ENCODE measurements at places on chromosomes 7 and 10.

DNA sequence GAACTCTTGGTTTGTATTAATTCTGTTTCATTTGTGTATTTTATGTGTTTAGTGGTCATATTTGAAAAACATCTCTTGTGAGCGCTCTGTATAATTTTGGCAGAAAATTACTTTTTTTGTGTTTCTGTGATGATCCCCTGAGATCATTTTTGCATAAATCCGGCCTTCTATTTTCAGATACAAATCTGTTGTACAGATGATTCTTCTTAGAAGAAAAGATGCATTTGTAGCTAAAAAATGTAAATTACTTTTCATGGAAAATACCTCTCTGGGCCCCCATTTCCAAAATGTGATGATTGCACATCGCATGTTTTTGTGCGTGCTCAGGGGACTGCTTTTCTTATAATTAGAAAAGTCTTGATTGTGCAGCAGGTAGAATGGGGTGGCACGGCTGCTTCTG, 395.4 kb downstream of the LRMDA start:
- no peak for DNase-seq

DNA sequence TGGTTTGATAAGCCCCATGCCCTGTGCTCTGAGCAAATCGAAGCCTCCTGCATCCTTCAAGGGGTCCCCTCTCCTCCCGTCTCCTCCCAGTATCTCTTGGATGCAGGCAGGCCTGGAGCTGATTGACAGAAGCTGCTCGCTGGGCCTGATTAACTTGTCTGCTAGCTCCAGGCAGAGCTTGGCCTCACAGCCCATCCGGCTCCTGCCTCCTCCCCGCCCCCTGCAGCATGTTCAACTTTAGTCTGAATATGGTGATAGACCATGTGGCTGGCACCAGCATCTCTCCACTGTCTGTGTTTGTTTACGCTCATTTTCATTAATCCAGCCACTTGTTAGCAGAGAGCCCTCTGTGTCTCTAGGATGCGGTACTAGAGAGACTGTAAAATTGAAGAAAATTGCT, 432.2 kb downstream of the DPP6 start:
- DNase-seq = no peak

- no peak for DNase-seq
These were observed 119.4 kb downstream of the DYNC2I1 start for GRCh38 chr7:158975526-158976467.

GRCh38 chr10:69323622-69324021, 45.3 kb downstream of the HK1 start:
- DNase-seq = no peak

GRCh38 chr10:68276224-68276623, 44.3 kb upstream of the ATOH7 start:
- DNase-seq = no peak

DNA sequence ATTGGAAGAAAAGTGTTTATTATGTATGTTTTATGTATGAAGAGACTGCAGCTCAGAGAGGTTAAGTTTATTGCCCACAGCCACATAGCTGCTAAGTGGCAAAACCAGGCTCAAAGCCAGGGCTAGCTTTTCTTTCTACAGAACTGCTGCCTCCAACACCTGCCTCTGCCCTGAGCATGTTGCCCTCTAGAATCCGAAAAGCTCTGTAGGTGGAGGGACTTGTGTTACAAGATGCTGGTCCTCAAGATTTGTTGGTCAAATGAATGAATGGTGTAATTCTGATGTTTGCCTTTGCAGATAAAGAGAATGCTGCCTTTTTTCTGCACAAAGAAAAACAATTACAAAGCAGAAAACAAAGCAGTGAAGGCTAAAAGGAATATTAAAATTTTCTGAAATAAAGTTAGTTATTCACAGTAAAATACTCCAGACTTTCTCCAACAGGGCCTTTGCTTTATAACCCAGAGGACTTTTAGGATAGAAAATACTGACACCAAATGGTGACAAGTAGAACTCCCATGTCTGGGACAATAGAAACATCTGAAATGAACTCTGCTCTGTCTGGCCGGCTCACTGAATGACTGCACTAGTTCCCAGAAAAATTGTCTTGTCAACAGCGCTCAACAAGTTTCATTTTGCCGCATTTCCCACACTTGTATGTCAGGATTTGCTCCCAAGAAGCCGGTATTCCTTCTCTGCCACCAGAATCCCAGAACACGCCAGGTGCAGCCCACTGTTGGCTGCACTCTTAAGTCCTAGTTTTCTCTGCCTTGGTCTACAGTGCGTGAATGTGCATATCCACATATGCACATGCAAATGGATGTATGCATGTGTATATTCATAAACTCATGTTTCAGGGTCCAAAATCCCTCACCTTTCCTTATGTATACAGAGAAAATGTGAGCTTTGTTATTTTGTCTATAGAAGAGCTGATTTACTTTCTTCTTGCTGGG, 11.0 kb upstream of the DNTT start:
- peak; percentile 37 for DNase-seq

DNA sequence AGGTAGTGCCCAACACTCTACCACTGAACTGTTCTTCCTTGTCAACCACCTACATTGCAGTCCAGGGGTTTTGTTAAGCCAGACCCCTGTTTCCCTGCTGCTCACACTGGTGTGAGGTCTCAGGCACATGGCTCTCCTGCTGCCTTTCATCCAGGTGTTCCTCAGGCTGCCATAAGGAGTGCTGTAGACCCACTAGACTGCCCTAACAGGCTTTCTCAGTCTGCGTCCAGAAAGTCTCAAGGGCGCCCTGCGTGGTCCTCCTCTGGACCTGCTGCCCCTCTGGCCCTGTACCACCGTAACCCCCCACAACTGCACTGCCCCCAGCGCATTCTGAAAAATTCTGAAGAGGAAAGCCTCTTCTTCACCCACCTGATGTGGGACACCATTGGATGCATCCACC, 225.7 kb upstream of the ANKRD30A start:
- no peak for DNase-seq

- no peak for DNase-seq
These were observed 654.4 kb downstream of the LRMDA start for GRCh38 chr10:76085817-76086167.

DNA sequence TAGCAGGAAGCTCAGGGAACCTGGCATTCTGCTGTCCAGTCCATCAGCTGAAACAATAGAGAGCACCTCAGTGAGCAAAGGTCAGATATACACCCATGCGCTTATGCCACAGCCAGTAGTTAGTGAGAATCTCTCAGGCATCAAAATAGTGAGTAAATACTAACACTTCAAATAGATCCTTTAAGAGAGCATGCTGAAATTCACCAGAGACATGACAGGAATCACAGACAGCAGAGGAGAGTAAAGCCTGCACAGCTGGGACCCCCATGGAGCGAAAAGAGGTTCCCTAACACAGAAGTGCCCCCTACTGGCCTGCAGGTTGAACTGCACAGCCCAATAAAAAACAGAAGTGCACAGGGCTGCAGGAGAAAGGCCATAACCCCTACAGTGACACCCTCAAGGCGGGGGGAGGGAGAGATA, 57.6 kb upstream of the ANTXRL start:
- DNase-seq = peak; percentile 19

DNA sequence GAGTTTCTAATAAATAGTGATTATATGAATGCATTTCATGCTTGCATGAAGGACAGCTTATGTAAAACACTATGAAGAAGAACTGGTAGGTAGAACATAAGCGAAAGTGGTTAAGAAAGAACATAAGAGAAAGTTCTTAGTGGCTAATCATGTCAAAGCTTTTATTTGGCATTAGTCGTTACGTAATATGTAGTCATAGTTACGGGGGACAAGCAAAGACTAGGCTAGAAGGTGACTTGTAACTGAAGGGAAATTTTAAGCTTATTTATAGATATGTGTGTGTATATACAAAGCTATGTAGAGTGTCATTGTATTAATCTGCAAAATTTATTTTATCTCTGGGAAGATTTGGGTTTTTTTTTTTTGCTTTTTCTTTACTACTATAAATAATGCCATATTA, 36.9 kb downstream of the CAPZA2 start:
- no peak for DNase-seq

GRCh38 chr7:129122078-129122750, 22.3 kb upstream of the TSPAN33 start:
- DNase-seq = no peak

- DNase-seq = peak; percentile 49
These were observed 17.5 kb upstream of the PLAU start for GRCh38 chr10:73893426-73893825.

GRCh38 chr10:125061557-125062226, 98.7 kb downstream of the CTBP2 start:
- DNase-seq = no peak

DNA sequence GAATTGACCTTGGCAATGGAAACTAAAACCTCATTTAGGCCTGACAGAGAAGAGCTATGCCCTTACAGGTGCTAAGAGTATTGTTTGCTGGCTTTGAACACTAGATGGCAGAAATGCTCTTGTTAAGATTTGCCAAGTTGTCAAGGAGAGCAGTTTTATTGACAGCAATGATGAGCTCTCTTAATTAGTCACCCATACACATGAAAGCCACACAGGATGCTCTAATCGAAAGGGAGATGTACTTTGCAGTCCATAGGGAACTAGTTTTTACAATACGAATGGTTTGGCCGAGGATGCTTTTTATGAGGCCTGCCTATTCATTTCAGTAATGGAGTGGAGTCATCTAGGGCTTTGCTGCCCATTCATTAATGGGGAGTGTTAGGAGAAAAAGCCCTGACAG, 45.4 kb upstream of the MBL2 start:
- peak; percentile 60 for DNase-seq

GRCh38 chr7:28176174-28176573, 4.4 kb downstream of the JAZF1 start:
- DNase-seq = no peak

DNA sequence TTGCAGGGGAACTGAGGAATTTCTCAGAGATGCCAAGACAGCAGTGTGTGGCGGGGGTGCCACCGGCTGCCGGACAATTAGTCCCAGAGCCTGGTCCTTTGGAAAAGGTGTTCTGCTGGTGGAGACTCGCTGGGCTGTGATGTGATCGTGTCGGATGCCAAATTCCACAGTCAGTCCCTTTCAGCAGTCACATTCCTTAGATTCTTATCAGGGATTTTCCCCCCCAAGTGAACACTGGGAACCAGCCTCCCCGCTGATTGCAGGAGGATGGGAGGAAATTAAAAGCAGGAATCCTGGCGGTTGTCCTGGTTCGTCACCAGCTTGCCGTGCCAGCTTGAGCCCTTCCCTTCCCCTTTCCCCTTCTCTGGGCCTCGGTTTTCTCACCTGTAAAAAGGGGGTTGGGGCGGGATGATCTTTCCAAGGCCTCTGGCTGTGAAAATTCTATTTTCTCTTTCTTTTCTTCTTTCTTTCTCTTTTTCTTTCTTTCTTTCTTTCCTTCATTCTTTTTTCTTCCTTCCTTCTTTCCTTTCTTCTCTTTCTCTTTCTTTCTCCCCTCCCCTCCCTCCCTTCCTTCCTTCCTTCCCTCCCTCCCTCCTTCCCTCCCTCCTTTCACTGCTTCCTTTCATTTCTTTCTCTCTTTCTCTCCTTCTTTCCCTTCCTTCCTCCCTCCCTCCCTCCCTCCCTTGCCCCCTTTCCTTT, 39.6 kb downstream of the COL26A1 start:
- peak; percentile 92 for DNase-seq

- no peak for DNase-seq
These were observed 116.6 kb downstream of the INPP5A start for GRCh38 chr10:132654121-132654571.

- peak; percentile 85 for DNase-seq
These were observed 165.9 kb upstream of the PLXNA4 start for GRCh38 chr7:132742189-132742612.

- DNase-seq = no peak
These were observed 149.0 kb upstream of the UNC5B start for GRCh38 chr10:71063401-71063800.

- no peak for DNase-seq
These were observed 35.1 kb upstream of the GRID1 start for GRCh38 chr10:86401588-86402282.

DNA sequence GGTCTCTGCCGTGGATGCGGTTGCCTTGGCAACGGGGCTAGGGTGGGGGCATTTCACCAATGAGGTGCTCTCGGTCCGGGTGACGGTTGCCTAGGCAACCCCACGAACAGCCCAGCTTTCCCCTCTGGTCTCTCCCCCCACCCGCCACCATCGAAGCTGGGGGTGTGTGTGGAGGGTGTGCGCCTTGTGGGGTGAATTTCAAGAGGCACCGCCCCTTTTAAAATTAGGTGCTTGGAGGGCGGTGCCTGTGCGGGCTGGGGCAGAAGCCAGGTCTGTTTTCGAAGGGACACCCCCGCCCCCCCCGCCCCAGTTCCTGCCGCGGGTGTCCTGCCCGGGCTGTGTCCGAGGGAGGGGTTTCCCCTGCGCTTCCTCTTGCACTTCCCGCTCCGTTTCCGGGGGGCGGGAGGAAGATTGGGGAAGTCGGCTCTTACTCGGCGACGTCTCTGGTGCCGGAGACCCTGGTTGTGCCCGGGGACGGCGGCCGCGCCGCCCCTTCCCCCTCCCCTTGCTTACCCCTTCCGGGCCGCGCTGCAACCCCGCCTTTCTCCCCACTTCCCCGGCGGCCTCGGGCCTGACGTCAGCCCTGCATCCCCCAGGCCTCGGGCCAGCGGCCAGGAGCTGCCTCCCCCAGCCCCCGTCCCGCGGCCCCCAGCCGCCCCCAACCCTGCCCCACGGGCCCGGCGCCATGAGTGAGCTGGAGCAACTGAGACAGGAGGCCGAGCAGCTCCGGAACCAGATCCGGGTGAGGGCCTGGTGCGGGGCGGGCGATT, 2.2 kb downstream of the GNB2 start:
- DNase-seq = peak; percentile 65

- no peak for DNase-seq
These were observed 117.7 kb upstream of the PTPRZ1 start for GRCh38 chr7:121755286-121755685.

DNA sequence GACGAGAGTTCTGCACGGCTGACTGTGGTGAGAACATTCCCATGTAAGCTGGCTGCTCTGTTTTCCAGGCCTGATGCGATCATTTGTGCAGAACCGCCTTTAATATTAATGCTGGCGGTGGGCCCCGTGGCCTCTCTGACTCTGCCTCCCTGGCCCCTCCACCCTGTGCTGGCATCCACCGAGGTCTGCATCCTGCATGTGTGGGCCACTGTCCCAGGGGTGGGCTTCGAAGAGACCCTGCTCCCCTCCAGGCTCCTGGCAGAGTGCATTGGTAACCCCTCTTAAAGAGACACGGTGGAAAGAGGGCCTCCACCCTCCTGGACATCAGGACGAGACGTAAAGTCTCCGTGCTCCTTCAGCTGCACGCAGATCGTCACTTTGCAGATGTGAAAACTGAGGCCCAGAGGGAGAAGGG, 67.3 kb upstream of the FAM20C start:
- DNase-seq = no peak

GRCh38 chr7:110647266-110647665, 443.7 kb upstream of the LRRN3 start:
- no peak for DNase-seq

- DNase-seq = no peak
These were observed 21.4 kb upstream of the SMC3 start for GRCh38 chr10:110546077-110546476.

GRCh38 chr7:66206934-66207240, 1.8 kb downstream of the TPST1 start:
- no peak for DNase-seq

Data from fibroblast of skin of scalp (primary cell).